Inflammatory macrophage treated with lipopolysaccharide for 1 hour (primary cell): ENCODE measurements at places on chromosomes 1 and 21.
A peak's percentile ranks its signal among the peaks of the same experiment; 100 is the strongest.

DNA sequence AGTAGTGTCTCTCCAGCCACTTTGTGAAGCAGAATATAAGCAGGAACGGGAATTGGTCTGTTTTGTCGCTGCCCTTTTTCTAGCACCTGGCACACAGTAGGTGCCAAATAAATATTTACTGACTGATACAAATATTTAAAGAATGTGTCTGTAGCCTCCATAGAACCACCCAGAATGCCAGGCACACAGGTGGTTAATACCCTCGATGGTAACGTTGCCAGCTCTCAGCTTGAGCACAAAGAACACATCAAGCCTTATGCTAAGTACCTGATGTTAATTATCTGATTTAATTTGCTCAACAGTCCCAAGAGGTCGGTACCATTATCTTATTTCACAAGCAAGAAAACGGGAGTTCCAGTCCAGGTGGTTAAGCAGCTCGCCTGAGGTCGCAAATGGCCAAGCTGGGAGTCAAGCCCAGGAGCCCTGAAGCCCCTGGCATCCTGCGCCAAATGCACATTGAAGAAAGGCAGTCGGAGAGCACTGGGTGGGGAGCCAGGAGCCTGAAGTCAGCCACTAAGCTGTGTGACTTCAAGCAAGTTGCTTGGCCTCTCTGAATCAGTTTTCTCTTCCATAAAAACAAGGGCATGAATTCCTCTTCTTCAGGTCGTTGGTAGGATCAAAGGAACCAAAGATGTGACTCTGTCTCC lies 26.4 kb downstream of the HSPG2 start:
- no peak for DNase-seq

- DNase-seq = no peak
Measured at GRCh38 chr21:29186246-29186645, 55.8 kb downstream of the MAP3K7CL start.

DNA sequence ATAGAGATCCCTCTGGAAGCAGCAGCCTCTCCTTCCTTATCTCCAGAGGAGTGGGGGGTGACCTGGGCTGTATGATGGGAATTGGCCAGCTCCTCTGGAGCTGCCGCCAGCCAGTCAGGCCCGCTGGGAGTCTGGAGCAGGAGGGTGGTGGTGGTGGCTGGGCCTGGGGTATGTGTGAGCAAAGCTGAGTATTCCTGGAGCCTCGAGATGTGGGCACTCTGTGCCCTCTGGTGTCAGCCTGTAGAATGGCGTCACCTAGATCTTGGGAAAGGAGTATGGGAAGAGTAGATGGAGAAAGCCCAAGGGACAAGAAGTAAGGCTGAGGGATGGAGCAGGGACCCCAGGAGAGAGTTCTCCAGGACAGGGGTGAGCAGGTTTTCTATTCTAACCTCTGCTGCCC lies 16.0 kb downstream of the VANGL2 start:
- peak; percentile 16 for DNase-seq

GRCh38 chr1:37845786-37846185 lies 13.6 kb downstream of the MTF1 start:
- peak; percentile 96 for DNase-seq

DNA sequence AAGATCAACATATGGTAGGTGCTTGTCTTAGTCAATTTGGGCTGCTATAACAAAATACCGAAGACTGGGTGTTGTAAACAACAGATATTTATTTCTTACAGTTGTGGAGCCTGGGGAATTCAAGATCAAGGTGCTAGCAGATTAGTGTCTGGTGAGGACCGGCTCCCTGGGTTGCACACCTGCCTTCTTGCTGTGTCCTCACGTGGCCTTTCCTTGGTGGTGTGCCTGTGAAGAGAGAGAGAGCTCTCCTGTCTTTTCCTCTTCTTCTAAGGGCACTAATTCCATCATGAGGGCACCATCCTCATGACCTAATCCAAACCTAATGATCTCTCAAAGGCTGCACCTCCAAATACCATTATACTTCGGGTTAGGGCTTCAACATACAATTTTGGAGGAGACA lies 45.8 kb upstream of the ATF3 start:
- no peak for DNase-seq

- DNase-seq = no peak
Measured at GRCh38 chr1:247064304-247064703, 14.3 kb downstream of the ZNF670 start.

GRCh38 chr1:99397863-99398262 lies 133.6 kb downstream of the PLPPR4 start:
- DNase-seq = no peak

GRCh38 chr1:151574575-151575529 lies 34.7 kb downstream of the TUFT1 start:
- peak; percentile 37 for DNase-seq

DNA sequence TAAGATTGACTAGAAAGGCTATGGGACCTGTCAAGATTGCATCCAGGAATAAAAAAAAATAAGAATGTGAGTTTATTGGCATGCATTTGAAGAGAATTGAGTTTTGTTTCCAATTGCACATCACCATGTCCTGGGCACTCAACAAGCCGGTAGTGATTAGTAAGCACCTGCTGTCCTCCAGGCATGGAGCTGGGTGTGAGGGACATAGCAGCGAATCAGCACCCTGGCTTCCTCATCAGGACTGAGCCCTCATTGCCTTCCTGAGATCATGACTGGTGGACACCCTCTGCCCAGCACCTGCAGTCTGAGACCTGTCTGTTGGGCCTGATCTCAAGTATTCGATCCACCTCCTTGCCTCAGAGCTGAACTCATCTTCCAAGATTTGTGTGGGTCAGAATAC lies 26.8 kb downstream of the S100A6 start:
- DNase-seq = no peak

DNA sequence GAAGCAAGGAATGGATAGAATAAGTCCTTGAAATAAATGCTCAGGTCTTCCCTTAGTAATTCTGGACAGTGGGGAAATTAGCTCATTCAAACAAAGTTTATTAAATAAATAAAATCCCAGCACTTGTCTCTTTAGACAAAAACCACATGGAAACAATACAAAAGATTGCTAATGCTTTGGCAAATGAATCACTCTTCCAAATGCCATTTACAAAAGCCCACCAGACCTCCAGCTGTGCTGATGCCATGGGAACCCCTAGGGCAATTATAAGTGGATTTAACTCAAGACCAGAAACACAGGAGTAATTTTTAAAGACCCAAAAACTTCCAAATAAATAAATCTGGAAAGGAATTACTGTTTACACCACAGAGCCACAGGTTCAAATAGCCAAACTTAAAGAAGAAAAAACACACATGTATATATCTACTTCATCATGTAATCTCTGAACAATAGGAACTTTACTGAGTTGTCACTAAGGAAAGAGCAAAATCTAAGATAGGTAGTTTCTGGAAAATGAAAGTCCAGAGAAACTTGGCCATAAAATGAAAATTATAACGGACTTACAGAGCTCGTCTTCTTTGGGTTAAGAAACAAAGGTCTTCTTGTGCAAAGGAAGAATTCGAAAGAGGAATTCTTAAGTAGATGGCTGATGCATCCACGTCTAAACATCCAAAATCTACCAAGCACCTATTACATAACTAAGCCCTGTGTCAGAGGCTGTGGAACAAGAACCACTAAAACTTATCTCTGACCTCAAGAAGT lies 399.4 kb downstream of the SMYD3 start:
- no peak for DNase-seq

GRCh38 chr1:48469616-48470480 lies 2.2 kb downstream of the SPATA6 start:
- DNase-seq = peak; percentile 87

- DNase-seq = no peak
Measured at GRCh38 chr1:154840269-154841176, 29.6 kb downstream of the KCNN3 start.
